ENCODE measurements at places on chromosomes 4 and X.

- no peak for DNase-seq
These were observed 32.1 kb upstream of the PAQR3 start for GRCh38 chr4:78971326-78971725.

GRCh38 chr4:38993683-38994082 is 38.5 kb downstream of the TMEM156 start:
- no peak for DNase-seq

DNA sequence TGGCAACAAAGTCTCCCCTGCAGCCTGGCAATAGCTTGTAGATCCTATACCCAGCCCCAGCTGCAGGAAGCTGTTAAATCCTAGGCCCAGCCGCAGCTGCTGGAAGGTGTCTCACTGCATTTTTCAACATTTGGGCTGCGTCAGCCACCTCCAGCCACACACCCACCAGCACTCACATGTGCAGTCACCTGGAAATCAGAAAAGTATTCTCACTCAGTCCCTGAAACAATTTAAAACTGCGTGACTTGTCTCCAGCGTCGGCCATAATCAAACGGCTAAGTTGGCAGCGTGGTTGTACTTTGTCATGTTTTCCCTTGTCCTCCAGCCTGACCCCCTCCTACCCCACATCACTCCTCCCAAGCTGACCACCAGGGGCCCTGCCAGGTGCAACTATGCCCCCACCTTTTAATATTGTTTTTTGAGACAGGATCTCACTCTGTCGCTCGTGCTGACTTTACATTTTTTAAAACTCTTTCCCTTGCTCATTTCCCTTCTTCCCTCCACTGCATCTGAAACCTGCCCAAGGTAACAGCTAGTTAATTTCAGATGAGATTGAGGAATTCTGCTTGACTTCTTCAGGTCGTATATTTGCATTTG is 97.2 kb upstream of the FRG1 start:
- no peak for DNase-seq

GRCh38 chr4:185128272-185129119 is 14.6 kb upstream of the SLC25A4 start:
- DNase-seq, result no peak

DNA sequence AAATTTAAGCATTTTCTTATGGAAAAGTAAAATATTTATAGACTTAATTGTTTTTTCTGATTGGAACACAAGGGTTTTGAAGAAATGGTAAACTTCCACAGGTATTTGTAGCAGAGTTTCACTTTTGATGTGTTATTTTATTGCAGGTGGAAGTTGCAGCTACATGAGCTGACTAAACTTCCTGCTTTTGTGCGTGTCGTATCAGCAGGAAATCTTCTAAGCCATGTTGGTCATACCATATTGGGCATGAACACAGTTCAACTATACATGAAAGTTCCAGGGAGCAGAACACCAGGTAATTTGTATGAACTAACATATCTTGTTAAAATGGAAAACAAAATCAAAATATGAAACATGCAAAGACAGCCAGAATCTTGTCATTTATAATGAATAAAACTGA is 117.4 kb downstream of the DIPK2B start:
- no peak for DNase-seq

- no peak for DNase-seq
These were observed 40.2 kb upstream of the PPP2R3B start for GRCh38 chrX:426881-427280.

DNA sequence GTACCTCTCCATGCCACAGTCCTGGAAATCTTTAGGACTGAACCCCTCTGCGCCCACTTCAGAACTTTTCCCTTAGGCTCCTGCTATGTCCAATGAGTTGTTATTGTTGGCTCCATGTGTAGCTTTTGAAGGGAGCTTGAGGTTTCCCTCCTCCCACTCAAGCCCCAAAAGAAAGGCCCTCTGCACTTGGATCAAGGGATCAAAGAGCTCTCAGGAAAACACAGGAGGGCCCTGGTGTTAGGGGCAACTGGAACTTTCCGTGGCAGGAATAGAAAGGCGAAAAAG is 135.0 kb downstream of the RASL11B start:
- no peak for DNase-seq

DNA sequence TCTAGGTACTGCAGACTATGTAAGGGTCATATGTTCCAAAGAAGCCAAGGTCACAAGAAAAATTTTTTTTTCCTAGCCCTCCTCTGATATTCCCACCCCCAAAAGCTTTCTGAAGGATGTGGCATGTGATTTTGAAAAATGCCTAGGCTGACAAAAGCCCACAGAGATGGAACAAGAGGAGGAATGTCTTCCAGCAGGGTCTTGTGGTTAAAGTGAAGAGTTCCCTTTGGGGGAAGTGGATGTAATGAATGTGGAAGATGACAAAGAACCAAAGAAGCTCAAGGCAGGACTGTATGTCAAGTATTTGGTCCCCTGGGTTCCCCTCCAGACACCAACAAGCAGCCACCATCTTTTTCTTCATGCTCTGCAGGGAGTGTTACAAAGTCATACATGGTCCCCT is 268.8 kb downstream of the BCOR start:
- no peak for DNase-seq

DNA sequence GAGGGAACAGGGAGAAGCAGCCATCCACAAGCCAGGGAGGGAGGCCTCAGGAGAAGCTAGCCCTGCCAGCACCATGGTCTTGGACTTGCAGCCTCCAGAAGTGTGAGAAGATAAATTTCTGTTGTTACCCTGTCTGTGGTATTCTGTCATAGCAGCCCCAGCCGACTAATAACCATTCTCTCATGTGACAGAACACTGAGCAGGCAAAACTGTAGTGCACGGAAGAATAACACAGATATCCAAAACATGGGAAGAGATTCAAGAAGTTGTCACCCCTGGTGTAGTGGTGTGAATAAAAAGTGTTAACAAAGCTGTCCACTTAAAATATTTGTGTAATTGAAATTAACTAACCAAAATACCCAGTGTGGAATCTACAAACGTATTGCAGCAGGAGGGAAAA is 265.0 kb downstream of the ARHGAP10 start:
- no peak for DNase-seq

DNA sequence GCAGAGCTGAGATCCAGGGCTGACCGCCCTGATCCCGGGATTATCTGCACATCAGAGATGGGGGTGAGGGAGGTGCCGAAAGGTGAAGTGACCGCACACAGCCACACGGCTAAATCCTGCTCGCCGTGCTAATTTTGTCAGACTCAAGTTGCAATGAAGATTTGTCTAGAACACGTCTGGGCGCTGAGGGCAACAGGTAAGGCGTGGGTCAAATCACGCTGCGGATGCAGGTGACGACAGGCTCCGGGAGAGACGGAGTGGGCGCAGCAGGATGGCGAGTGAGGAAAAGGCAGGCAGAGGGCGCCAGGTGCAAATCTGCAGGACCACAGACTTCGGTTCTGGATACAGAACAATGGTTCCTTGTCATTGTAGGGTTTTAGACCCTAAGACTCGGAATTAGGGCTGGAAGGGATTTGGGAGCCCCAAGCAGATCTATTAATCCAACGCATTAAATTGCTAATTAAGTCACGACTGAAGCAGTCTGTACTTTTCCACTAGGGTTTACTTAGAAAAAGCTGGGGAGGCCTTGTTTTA is 1.9 kb upstream of the TBC1D14 start:
- DNase-seq, result no peak

DNA sequence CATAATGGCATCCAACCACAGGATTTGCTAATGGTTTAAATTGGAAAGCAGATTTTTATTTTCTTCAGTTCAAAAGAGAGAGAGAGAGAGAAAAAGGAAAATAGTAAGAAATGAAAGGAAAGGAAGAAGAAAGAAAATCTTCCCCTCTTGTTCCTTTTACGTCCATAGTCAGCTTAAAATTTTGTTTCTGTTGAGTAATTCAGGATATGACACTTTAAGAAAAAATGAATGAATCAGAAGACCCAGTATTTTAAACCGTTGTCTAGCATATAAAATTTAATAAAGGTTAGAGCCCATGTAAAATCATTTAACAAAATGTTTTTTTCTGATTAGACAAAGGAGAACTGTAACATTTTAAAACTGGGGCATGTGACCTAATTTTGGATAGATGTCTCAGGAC is 391.8 kb upstream of the EPHA5 start:
- DNase-seq, result no peak

DNA sequence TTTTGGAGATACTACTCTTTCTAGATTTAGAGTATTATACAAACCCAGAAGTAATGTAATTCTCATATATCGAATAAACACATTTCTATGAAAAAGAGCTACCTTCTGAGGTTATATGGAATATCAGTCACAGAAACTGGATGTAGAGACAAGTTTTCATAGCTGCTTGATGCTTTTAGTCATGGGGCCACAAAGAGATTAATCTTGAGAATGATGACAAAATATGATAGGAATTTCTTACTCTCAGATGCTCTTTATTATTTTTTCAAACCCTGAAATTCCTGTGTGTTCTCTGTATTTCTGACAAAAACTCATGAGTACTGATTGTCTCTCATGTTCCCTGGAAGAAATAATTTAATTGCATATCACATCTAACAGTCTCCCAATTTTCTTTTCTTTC is 662.5 kb downstream of the RAPGEF2 start:
- no peak for DNase-seq

DNA sequence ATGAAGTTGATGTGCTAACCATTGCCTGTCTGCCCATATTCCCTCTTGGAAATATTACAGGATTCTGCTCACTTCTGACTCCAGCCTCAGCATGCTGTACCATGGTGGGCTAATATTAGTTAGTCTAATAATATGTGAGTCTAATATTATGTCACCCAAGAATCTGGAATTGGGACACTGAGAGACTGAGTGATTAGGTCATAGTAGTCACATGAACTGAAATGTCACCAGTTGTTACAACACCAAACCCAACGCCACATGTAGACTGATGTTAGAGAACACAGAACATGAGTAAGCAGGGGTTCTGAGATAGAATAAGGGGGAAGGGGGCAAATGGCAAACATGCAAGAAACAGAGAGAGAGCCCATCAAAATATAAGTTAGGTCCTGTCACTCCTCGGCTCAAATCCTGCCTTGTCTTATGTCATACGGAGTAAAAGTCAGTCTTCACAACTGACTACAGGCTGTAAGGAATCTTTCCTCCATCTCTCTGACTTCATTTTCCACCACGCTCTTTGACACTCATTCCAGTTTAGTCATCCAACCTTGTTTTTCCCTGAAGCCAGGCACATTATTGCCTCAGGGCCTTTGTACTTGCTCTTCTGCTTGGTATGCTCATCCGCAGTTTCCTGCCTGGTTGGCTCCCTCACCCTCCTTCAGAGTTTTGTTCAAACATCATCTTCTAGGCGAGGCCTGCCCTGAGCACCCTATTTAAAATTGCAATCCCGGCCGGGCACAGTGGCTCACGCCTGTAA is 9.6 kb upstream of the SLAIN2 start:
- DNase-seq, result no peak

GRCh38 chr4:169142906-169143305 is 127.8 kb downstream of the SH3RF1 start:
- DNase-seq, result no peak

DNA sequence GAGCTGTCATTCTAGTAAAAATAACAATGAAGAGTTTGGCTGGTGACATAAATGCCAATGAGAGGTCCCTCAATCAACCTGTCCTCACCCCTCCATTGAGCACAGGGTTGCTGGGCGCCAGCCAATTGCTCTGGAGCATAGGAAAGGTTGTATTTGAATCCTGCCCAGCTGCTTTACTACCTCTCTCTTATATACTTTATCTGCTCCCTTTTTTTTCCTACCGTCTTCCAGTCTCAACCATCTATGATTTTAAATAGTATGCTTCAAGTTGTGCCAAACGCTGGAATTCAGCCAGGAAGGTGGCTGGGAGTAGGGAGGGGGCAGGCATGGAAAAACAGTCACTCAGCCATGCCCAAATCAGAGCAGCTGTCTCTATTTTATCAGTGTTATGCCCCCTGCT is 153.8 kb downstream of the NR3C2 start:
- DNase-seq, result no peak

DNA sequence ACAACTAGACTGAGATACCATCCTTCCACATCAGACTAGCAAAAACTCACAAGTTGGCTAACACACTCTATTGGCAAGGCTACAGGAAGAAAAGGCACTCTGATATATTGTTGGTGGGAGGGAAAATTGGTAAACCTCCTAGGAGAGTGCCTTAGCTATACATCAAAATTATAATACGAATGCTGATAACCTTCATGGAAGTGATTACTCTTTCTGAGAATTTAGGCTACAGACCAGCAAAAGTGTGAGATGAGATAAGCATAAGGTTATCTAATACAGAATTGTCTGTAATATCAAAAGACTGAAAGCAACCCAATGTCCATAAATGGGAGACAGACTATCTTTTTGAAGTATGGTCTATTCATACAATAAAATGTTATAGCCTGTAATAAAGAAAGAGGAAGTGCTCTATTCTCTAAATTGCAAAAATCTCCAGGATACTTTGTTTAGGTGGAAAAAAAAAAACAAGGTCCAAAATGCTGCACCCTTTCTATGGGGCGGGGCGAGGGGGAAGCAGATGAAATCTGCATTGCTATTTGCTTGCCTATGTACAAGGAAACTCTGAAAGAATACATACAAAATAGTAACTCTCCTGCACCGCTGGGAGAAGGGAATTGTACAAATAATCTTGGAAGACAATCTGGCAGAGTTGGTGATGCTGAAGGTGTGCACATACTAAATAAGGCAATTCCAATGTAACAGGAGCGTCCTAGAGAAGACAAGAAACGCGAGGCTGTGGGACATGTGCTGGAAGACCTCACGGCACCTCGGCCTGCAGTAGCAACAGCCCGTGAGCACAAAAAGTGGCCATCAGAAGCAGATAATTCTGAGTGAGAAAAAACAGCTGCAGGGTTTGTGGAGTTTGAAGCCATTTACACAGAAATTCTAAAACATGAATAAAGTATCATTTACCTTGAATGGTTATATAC is 109.7 kb downstream of the AFAP1 start:
- no peak for DNase-seq

DNA sequence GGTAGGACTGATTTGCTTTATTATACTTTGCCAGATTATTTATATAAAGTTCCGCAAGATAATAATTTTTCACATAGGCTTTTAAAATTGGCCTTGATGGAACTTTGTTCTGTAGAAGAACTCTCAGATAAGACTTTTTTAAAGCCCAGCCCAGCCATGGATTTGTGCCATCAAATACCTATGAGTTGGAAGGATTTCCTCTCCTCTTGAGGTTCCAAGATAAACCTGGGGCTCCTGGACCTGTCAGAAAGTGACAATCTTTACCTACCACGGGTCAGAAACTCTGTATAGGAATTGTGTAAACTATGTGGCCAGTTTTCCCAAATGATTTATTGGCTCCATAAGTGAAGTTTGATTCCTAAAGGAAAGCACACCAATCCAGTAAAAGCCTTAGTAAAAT is 271.9 kb upstream of the GRID2 start:
- no peak for DNase-seq

GRCh38 chr4:107896646-107897045 is 34.7 kb upstream of the CYP2U1 start:
- no peak for DNase-seq

- DNase-seq, result no peak
These were observed 443.0 kb upstream of the GALNT7 start for GRCh38 chr4:172725581-172725980.

DNA sequence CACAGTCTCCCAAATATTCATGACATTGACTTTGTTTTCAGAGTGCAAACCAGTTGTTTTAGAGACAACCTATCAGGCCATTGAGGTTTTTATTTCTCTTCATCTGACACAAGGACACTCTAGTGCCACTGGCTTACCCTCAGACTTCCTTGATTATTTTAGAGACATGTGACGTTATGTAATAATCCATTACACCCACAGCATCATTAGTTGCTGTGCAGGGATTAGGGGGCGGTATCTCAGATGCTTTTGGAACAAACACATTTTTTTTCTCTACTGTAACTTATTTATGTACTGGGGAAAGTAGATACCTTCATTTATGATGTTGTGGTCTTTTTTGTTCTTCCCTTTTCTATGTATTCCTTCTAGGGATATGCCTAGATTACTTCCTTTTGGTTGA is 2293.1 kb downstream of the PCDH7 start:
- no peak for DNase-seq

- DNase-seq, result no peak
These were observed 77.3 kb downstream of the STK32B start for GRCh38 chr4:5128569-5128968.
